ENCODE measurements at places on chromosomes 3 and 15.
A peak's percentile ranks its signal among the peaks of the same experiment; 100 is the strongest.

GRCh38 chr15:76346669-76347481 lies 10.3 kb downstream of the ISL2 start:
- no peak for DNase-seq

DNA sequence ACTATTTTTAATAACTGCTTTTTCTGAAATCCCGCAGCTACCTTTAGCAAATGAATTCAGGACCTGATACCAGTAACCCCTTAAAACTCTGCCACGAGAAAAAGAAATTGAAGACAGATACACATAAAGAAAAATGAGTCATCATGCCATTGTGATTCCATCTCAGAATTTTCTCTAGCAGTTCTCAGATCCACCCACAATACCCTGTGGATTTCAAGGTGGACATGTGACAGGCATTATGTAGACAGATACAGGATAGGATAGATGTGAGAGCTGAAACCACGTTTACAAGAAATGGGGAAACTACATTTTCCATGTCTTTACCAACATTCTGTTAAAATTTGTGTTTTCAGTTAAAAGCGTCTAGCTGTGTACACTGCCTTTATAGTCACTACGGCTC lies 291.9 kb upstream of the NR2F2 start:
- peak; percentile 65 for DNase-seq

GRCh38 chr3:69097407-69098086 lies 12.8 kb downstream of the ARL6IP5 start:
- no peak for DNase-seq

DNA sequence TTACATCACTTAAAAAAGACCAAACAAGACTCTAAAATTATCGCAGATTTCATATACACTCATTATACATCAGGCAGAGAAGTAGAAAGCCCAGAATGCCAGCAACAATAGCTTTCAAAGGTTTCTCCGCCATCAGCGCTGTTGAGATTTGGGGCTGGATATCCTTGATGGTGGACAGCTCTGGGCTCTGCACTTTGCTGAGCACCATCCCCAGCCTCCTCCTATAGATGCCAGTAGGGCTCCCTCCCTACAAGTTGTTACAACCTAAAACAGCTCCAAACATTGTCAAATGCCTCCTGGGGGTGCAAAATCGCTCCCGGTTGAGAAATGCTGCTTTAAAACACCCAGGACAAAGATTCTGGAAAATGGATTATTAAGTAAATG lies 73.5 kb downstream of the ATP10A start:
- DNase-seq = no peak

DNA sequence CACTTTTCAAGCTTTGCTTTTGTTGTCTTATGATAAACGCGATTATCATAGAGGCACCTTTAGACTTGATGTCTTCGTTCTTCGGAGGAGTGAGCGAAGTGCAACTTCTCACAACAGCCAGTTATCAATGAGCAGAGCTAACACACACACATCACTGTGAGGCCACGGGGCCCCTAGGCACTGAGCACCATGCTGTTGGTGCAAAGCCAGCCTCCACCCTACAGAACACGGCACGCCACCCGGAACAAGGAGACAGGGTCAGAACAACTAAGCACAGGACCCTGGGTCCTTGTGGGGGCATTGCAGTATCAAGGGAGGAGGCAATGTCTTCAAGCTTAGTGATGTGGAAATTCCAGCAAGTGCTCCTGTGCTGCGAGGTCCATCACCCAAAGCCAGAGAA lies 244.5 kb downstream of the OCA2 start:
- no peak for DNase-seq

- no peak for DNase-seq
Observed at GRCh38 chr15:88814393-88814792, 11.2 kb downstream of the ACAN start.

All from skeletal muscle cell (primary cell).